ENCODE measurements at places on chromosomes 3 and 15.

- no peak for DNase-seq
These were observed 17.9 kb downstream of the PXK start for GRCh38 chr3:58350627-58351013.

GRCh38 chr3:18234717-18235335, 190.3 kb downstream of the SATB1 start:
- DNase-seq: no peak

GRCh38 chr15:100204211-100204610, 137.6 kb downstream of the ADAMTS17 start:
- DNase-seq: no peak

GRCh38 chr15:52021892-52022540, 3.0 kb downstream of the MAPK6 start:
- no peak for DNase-seq

DNA sequence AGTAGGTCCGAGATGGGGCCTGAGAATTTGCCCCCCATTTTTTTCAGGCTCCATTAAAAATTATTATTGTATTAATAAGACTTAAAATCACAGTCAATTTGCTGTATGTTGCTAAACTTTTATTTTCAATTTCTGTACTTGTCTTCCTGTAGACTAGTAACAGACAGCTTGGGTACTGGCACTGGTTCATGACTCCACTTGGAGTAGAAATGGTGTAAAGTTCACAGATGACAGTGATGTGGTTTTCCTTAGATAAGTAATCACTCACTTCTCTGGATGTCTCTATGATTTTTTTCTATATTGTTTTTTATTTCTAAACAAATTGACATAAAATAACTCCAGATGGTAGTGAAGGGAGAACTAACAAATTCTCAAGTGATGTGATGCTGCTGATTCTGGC, 15.6 kb upstream of the ZNF80 start:
- no peak for DNase-seq

DNA sequence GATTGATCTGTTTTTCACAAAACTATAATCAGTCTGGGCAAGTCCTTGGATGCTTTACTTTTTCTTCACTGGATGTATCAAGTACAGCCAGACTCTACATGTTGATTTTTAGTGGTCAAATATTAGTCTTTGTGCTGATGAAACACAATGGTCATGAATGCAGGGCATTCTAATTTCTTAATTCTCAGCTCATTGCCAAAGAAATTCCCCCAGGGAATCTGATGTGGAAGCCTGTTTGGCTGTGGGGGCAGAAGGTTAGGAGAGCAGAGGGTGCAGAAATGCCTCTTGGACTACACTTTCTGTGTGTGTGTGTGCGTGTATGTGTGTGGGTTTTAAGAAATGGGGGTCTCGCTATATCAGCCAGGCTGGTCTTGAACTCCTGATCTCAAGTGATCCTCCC, 48.7 kb upstream of the HACD2 start:
- DNase-seq: no peak

DNA sequence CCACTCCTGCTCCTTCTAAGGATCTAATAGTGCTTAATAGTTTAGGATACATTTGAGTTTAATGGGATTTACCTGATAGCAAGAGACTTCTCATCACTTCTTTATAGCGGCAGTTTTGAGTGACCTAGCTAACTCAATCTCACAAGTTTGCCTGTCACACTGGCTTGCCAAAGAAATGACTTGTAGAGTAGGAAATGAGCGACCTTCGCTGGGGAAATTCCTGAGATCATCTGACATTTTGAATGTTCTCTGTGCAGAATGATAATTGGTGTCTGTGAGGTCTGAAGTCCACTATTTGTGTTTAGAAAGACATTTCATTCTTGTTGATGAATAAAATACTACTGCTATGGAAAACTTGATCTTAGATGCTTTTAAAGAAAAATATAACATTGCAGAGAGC, 30.3 kb downstream of the SUCLG2 start:
- no peak for DNase-seq

DNA sequence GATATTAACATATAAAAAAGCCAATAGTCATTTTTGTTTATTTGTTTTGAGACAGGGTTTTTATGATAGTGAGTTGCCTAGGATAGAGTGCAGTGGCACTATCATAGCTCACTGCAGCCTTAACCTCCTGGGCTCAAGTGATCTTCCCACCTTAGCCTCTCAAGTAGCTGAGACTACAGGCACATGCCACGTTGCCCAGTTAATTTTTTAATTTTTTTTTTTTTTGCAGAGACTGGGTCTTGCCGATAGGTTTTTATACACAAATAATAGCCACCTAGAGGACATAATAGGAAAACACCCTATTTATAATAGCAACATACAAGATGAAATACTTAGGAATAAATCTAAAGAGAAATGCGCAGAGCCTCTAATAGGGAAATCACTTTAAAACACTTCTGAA, 13.3 kb downstream of the EIF3J start:
- DNase-seq: no peak

GRCh38 chr3:108767253-108767652, 10.0 kb upstream of the RETNLB start:
- DNase-seq: no peak

GRCh38 chr3:170095771-170096170, 58.0 kb downstream of the GPR160 start:
- no peak for DNase-seq

- no peak for DNase-seq
These were observed 75.2 kb upstream of the SEC13 start for GRCh38 chr3:10396083-10396482.

DNA sequence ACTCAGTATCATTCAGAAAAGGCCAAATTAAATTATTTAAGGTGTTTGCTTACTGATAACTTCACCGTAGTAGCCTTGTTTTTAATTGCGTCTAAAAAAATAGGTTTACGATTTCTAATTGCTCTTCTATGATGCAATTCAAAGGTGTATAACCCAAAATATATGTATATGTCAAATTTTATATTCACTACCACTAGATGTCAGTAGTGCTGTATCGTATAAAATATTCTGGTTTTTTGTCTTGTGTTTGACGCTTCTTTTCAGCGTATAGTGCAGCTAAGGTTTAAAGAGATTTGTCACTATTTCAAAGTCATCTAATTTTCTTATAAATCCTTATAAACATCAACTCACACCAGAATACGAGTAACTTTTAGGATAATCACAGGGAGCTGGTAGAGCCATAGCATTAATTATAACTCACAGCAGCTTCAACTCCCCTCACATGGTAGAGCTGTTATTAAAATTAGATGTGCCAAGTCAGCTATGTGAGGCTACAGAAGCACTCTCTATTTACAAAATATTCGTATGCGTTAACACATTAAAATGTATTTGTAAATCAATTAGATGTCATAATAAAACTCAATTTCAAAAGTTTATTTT, 3.5 kb downstream of the PFN2 start:
- DNase-seq: peak; percentile 85

DNA sequence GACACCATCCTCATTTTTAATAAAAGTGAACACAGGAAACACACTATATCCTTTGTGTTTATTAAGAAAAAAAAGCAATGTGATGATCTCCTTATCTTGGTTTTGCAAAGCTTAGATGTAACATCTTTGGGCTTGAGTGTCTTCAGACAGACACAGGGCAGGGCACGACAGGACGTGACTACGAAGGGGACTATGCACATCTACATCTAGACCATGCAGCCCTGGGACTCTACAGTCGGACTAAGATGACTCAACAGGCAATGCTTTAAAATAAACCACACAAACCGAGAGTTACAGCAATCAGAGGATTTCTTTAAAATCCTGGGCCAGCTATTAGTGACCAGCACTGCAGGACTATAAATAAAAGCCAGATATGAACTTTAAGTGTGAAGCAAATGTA, 22.8 kb upstream of the TM2D3 start:
- DNase-seq: no peak

DNA sequence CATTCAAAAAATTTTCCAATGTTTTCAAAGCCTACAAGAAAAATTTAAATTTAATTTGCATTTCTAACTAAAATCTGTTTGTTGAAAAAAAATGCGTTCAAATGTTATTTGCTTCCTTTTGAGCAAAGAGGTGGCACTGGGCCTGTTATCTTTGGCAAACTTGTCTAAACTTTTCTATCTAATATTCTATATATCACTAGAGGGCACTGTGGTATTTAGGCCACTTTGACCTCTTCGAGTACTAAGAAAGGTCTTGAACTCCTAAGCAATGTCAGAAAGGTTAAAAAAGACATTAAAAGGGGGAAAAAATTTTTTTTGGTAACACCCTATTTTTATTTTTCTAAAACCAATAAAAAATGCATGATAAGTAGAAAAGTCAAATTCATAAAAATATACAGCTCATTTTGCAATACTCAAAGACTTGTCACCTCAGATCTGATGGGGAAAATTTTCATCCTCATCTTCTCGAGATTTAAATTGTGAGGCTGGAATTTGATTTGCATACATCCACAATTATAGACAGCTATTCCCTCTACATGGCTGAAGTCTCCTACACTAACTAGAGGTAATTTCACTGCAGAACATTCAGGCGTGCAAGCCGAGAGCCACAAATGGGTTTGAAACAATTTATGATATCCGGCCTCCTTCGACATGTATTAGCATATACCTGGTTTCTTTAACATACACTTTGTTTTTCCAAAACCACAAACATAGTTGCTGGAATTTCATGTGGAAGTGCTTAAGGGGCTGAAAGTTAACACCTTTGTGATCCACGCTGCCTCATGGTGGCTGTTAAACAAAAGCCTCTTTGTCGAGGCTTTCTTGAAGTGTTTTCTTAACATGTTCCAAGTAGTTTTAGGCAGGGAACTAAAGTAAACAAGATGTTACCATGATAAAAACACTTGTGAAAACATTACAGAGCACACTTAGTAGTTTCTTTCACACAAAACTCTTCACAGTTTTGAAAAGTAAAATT, 576.4 kb downstream of the FOXP1 start:
- DNase-seq: peak; percentile 59

- no peak for DNase-seq
These were observed 283.3 kb upstream of the GRM7 start for GRCh38 chr3:6577584-6577983.

DNA sequence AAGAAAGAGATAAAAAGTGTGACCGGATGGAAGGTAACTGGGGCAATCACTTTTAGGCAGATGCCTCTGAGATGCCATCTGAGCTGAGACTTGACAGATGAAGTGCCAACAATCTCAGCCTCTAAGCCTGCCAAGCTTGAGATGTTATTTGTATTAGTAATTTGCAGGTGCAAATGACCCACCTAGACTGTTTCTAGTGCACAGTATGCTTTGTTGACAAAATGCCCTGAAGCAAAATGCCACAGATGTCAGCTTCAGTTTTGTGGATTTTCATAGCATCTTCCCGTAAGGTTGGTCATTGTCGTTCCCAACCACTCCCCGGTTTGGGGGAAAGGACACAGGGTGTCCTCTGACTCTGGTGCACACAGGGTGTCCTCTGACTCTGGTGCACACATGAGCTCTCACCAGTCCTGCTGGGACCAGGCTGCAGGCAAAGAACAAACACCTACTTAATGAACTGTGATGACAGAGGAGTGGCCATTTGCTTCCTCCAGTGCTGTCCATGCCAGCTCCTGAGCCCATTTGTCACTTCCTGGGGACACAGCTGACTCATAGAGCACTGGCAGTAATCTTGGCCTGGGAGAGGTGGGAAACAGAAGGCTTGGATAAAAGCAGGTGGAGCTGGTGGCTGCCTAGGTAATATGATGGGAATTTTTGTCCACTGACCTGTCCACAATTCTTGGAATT, 16.7 kb upstream of the PPP1R2 start:
- DNase-seq: no peak

DNA sequence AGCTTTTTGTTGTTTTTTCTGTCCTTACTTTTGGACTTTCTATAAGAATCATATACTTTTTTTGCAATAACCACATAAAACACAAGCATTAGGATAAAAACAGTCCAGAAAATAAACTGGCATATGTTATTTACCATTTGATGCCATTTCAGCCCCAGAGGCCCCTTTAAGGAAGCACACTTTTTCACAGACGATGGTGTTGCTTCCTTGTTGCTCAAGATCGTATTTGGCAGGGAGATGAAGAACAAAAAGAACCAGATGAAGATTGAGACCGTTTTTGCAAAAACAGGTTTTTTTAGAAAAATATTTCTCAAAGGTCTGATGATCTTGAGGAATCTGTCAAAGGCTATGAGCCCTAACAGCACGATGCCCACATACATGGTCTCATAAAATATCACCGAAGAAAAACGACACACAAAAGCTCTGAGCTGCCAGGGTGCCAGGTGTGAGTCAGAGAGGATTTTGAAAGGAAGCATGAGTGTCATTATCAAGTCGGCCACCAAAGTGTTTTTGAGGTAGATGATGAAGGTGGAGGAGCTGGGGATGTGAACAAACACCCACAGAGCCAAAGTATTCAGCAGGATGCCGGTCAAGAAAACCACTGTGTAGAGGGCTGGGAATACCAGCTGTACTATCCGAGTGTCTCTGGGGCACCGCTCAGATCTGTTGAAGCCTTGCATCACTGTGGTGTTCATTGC, 902 bp downstream of the P2RY13 start:
- DNase-seq: no peak

DNA sequence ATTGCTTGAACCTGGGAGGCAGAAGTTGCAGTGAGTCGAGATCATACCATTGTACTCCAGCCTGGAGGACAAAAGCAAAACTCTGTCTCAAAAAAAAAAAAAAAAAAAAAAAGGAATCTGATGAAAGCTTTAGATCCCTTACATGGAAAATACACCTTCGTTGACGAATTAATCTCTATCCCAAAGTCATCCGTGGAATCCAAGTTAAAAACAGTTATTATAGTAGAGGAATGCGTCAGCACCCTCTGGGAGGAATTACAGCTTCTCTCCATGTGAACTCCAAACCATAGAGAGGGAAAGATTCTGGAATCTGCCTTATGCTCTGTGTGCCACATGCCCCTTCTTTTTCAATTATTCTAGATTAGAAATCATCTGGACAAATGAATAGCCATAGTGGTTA, 192.3 kb upstream of the C2CD4B start:
- no peak for DNase-seq

DNA sequence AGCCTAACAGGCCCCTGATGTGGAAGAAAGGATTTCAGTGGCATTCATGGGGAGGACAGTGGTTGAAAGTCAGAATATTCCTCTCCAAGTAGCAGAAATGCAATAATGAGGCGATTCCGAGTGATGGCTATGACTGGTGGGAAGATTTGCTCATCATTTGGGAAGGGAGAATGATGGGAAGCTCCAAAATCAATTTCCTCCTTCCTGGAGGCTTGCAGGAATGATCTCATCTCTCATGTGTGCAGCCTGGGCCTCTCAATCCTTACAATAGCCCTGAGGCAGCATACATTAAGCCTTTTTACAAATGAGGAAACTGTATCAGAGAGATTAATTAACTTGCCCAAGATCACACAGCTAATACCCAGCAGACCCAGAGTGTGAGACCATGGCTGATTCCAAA, 58.7 kb downstream of the BOC start:
- no peak for DNase-seq

- DNase-seq: peak; percentile 86
These were observed 119.2 kb upstream of the THBS1 start for GRCh38 chr15:39461536-39462130.

GRCh38 chr3:123805504-123805903, 78.6 kb downstream of the MYLK start:
- DNase-seq: no peak

GRCh38 chr3:146803745-146804144, 198.6 kb upstream of the PLSCR5 start:
- peak; percentile 22 for DNase-seq

Measured in tongue (tissue), 3 donors.